Cardiac septum (tissue), 1 donor: ENCODE measurements at places on chromosomes 11 and 22.
A peak's percentile ranks its signal among the peaks of the same experiment; 100 is the strongest.

- no peak for DNase-seq
Measured at GRCh38 chr11:11895672-11896071, 53.9 kb downstream of the USP47 start.

DNA sequence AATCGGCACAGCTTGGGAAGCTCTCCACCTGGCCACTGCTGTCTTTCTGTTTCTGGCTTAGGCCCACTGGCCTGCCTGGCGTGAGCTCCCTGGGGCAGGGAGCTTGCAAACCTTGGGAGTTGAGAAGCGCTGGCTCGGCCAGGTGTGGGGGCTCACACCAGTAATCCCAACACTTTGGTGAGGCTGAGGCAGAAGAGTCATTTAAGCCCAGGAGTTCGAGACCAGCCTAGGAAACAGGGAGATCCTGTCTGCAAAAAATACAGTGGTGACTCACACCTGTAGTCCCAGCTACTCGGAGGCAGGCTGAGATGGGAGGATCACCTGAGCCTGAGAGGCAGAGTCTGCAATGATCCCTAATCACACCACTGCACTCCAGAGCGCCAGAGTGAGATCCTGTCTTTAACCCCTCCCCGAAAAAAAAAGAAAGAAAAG is 4.0 kb downstream of the AP5B1 start:
- no peak for DNase-seq

GRCh38 chr11:121426476-121427399 is 25.4 kb upstream of the SORL1 start:
- DNase-seq, result peak; percentile 85

- DNase-seq, result no peak
Measured at GRCh38 chr22:21866833-21867527, 465 bp downstream of the MAPK1 start.

- no peak for DNase-seq
Measured at GRCh38 chr11:33891714-33892327, at the start of gene LMO2. Gene LMO2, minus strand, starts transcription at chr11:33892076. Its CDS starts 22,360 bp downstream, at chr11:33869716.

DNA sequence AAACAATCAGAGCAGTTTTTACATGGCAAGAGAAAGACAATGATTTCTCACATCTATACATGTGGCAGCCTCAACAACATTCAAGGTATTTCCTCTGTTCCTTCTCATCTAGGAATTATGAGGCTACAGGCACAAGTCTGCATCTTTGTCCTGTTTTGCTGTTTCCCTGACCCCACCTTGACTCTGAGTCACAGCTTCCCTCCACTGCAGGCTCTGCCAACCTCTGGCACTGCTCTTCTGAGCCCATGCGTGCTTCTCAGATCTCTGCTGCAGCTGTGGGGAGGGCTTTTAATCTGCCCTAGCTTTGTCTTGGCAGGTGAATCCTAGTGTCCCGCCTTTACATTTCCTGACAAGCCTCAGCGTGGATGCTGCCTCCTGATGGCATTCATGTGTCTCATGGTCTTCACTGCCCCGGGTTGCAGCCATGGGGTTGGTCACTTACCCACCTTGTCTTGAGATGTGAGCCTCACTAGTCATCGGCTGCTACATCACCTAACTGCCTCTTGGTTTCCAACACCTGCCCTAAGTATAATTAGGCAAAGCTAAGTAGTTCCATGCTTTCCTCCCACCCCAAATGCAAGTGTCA is 578.5 kb downstream of the TBC1D22A start:
- no peak for DNase-seq

DNA sequence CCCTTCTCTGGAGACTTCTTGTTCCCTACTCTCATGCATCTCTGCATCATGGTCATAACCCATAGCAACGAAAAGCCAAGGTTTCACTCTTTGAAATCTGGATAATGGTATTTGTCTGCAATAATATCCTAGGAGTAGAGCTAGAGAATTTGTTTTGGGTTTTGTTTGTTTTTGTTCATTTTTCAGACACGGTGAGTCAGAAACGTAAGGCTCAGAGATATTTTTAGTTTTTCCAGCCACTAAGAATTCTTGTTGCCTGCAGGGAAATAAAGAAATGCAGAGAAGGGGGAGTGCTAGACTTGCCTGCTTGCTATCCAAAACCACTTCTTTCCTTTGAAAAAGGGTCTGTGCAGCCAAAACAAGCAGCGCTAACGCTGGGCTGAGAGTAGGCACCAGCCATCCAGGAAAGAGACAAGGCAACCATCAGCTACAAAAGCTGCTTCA is 26.0 kb downstream of the POU2AF3 start:
- no peak for DNase-seq
